ENCODE measurements at places on chromosomes 7 and 10.

- ATAC-seq: no peak
Observed at GRCh38 chr10:29276251-29276850, 12.5 kb upstream of the LYZL1 start.

DNA sequence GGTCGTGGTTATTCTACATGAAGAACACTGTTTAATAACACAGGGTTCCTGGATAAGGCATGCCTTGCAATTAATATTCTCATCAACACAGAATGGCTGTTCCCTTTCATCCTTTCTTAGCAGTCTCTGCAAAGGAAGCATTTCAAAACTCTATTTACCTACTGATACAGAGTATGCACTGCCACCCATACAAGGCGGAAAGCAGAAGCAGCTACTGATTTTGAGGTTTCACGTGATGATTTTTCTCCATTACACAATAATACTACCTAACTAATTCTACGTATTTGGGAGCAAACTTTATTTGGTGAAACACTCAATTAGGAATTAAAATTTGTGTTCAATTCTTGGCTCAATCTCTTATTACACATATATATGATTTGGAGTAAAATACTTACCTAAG lies 43.0 kb upstream of the COL1A2 start:
- no peak for ATAC-seq

DNA sequence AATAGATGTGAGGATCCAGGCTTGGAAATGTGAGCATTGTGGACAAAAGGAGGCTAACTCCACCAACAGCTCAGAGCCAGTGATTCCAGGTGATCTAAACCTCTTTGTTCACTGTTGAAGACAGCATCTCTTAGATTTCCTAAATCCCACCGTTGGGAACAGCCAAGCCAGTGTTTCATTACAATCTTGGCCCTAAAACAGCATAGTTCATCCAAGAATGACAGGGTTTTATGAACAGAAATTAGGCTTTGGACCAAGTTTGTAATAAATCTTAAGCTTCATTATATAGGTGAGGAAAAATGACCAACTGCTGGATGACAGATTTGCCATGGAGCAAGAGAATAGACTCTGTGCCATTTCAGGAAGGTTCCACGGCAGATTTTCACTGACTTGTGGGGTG lies 65.8 kb downstream of the MTURN start:
- ATAC-seq: no peak

DNA sequence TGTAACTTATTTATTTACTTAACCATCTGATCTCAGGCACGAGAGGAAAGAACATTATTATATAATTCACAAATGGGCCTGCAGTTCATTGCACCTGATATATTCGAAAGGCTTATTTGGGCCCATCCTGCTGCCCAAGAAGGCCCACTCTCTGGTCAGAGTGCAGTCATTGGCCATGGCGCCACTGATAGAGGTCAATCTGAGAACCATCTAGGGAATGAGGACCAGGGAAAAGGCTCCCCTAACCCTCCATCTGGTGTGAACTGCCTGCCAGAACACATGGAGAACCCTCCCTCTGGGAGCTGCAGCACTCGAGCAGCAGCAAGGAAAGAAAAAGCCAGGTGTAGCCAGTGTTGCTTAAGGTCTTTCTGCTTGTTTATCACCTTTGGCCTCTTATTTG lies 136.6 kb downstream of the REEP3 start:
- no peak for ATAC-seq

DNA sequence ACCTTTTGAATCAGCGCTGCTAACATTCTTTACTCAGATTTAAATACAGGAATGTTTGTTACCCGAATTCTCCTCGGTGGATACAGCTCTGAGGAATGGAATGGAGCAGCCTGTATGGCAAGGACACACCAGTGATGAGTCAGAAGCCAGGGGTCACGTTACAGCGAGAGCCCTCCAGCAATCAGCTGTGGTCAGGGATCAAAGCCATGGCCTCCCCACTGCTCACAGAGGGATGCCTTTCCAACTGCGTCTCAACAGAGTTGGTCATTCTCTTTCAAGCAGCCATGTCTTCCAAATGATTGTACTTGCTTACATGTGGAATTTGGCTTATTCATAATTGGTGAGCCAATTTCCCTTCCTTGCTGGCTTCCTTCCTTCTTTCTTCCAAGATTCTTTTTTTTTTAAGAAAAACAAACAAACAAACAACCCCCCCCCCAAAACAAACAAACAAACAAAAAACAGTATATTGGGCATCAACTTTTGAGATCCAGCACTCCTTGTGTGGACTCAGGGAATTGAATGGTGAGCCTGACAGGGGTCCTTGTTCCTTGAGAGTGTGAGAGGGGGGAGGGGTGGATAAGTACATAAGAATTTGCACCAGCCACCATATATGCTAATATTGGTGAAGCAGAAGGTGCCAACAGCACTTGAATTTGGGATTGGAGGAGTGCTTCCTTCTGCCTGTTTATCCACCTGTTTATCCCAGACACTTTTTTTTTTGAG lies 100.2 kb downstream of the ATXN7L1 start:
- ATAC-seq: no peak

- ATAC-seq: no peak
Observed at GRCh38 chr7:30915751-30916150, 4.1 kb downstream of the AQP1 start.

- peak; percentile 38 for ATAC-seq
Observed at GRCh38 chr10:9331583-9332008, 1277.1 kb downstream of the GATA3 start.
